Sigmoid colon (tissue), 7 donors: ENCODE measurements at places on chromosomes 3 and 15. TPM values are rescaled to one million over a fixed set of nuclear protein-coding genes. Genes with fewer than 3 reads are reported as not detected.

Gene NCEH1
- 1.6 TPM for total RNA-seq

Gene MORC1
- total RNA-seq = not detected

Gene CHSY1
- total RNA-seq = 13.6 TPM

Gene CTSH
- total RNA-seq = 37.4 TPM

Gene MKRN2OS
- not detected for total RNA-seq

Gene BFSP2
- not detected for total RNA-seq

Gene LYZL4
- total RNA-seq = not detected

Gene GRM7
- total RNA-seq = 0.71 TPM

Gene IGSF11
- 12.4 TPM for total RNA-seq

- no peak for DNase-seq
- H3K4me1 ChIP-seq = no peaks in the 10 kb centered on the region
- H3K27ac ChIP-seq = peak overlapping the region; percentile 8
- no peaks in the 10 kb centered on the region for H3K36me3 ChIP-seq
- H3K27me3 ChIP-seq = no peaks in the 10 kb centered on the region
Measured at GRCh38 chr15:57215881-57216280, 160.4 kb upstream of the CGNL1 start.

GRCh38 chr3:52461874-52462273 lies 6.5 kb downstream of the NISCH start:
- no peak for DNase-seq
- peak overlapping the region; percentile 17 for H3K27ac ChIP-seq
- no peaks in the 10 kb centered on the region for H3K27me3 ChIP-seq
- peaks cover 15% of the 10 kb centered on the region for H3K4me1 ChIP-seq

DNA sequence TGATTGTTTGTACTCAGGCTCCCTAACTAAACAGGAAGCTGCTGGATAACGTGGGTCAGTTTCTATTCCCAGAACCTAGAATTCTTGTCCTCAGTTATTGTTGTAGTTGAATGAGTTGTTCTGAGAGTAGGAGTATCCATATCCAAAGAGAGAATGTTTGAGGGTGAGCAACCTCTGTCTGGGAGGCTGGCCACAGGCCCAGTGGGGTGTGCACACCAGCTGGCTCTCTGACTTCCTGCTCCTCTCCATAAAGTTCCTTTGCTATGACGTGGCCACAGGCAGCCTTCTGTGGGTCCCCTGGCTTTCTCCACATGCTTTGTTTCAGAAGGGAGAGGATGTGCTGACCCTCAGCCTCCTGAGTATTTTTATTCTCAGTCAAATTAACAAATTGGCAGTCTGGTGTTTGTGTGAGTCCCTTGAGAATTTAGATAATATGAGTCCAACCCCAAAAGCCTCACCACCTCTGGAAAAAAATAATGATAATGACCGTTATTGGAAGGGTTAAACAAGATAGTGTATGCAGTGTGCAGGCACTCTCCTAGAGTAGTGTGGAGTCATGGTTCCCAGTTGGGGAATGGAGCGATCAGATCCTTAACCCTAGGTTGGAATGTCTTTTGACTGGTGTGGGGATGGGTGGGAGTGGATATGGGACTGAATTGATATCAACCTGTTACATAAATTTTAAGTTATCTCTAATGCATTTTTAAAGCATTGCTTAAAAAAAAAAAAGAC lies 47.6 kb upstream of the MED12L start:
- no peak overlapping the region for H3K27ac ChIP-seq
- peak; percentile 62 for DNase-seq
- no peaks in the 10 kb centered on the region for H3K27me3 ChIP-seq
- H3K4me3 ChIP-seq = no peak overlapping the region
- no peaks in the 10 kb centered on the region for H3K4me1 ChIP-seq

DNA sequence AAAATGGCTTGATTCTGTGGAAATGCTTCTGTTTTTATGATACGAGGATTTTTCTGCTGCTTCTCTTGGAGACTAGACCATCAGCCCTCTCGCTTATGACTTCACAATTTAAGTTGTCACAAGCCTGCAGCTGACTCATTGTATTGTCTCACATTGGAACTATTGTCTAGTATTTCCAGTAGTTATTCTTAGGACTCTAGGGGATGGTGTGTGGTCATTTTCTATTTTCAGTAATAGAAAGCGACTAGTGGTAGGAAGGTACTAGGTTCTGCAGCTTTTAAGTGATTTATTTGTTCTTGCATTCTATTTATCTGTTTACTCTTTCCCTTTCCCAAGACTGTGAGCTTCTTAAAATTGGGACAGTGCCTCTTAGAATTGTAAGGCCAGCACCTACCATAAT lies 66.3 kb upstream of the CRTC3 start:
- peak overlapping the region; percentile 41 for H3K27ac ChIP-seq
- H3K4me3 ChIP-seq = no peak overlapping the region
- H3K36me3 ChIP-seq = peaks cover 15% of the 10 kb centered on the region
- no peak for DNase-seq

DNA sequence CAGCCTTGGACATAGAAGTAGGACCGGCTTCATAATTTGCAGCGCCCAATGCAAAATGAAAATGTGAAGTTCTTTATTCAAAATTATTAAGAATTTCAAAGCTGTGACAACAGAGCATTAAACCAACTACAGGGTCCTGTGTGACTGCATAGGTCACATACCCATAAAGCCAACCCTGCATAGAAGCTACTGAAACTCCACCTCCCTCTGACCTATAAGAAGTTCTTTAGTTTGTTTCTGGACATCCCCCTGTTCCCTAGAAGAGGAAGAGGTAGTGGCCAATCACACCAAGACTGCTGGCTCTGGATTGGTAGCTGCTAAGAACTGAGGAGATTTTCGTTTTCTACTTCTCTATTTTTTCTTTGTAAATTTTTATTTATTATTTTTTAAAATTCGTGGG lies 9.0 kb upstream of the SELENOT start:
- H3K36me3 ChIP-seq = no peaks in the 10 kb centered on the region
- H3K4me3 ChIP-seq = no peak overlapping the region
- no peaks in the 10 kb centered on the region for H3K27me3 ChIP-seq
- H3K4me1 ChIP-seq = no peaks in the 10 kb centered on the region
- H3K27ac ChIP-seq = no peak overlapping the region
- DNase-seq = no peak

GRCh38 chr3:129107793-129108192 lies 13.8 kb downstream of the RAB43 start:
- no peaks in the 10 kb centered on the region for H3K36me3 ChIP-seq
- no peak overlapping the region for H3K27ac ChIP-seq
- H3K4me3 ChIP-seq = no peak overlapping the region
- DNase-seq = no peak
- H3K4me1 ChIP-seq = peaks cover 10% of the 10 kb centered on the region

GRCh38 chr3:26525013-26525412 lies 97.6 kb upstream of the LRRC3B start:
- no peak overlapping the region for H3K27ac ChIP-seq
- DNase-seq = no peak
- H3K4me3 ChIP-seq = no peak overlapping the region

DNA sequence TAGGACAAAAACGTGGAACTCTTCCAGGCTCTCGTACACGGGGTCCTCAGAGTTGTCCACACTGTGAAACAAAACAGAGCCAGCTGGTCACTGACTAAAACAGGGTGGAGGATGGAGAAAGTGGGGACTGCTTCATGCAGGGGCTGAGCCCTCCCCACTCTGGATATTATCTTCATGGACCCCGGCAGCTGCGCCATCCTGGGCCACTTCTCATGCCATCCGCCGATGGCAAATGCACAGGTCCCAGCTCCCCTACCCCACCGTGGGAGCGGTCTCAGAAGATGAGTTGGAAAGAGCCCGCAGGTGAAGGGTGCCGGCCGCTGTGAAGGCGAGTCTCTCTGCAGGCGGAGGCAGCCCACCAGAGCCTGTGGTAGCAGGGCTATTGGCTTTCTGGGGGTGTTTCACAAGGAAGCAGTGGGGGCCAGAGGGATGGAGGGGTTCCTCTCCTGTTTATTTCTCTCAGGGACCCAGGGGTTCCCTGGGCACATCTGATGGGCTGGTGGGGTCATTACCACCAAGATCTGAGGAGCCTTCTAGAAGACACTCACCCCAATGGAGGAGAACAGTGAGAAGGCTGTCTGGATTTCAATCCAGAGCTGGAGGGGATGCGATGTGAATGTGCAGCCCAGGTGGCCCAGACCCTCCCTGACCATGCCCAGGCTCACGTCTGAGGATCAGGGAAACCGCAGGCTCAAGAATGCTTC lies 177.3 kb downstream of the KLF13 start:
- no peaks in the 10 kb centered on the region for H3K27me3 ChIP-seq
- no peaks in the 10 kb centered on the region for H3K36me3 ChIP-seq
- no peaks in the 10 kb centered on the region for H3K4me1 ChIP-seq
- no peak overlapping the region for H3K4me3 ChIP-seq
- DNase-seq = no peak

- no peaks in the 10 kb centered on the region for H3K36me3 ChIP-seq
- no peak overlapping the region for H3K4me3 ChIP-seq
- H3K27ac ChIP-seq = no peak overlapping the region
- no peaks in the 10 kb centered on the region for H3K27me3 ChIP-seq
- H3K4me1 ChIP-seq = no peaks in the 10 kb centered on the region
Measured at GRCh38 chr3:168312984-168313383, 217.3 kb upstream of the GOLIM4 start.

DNA sequence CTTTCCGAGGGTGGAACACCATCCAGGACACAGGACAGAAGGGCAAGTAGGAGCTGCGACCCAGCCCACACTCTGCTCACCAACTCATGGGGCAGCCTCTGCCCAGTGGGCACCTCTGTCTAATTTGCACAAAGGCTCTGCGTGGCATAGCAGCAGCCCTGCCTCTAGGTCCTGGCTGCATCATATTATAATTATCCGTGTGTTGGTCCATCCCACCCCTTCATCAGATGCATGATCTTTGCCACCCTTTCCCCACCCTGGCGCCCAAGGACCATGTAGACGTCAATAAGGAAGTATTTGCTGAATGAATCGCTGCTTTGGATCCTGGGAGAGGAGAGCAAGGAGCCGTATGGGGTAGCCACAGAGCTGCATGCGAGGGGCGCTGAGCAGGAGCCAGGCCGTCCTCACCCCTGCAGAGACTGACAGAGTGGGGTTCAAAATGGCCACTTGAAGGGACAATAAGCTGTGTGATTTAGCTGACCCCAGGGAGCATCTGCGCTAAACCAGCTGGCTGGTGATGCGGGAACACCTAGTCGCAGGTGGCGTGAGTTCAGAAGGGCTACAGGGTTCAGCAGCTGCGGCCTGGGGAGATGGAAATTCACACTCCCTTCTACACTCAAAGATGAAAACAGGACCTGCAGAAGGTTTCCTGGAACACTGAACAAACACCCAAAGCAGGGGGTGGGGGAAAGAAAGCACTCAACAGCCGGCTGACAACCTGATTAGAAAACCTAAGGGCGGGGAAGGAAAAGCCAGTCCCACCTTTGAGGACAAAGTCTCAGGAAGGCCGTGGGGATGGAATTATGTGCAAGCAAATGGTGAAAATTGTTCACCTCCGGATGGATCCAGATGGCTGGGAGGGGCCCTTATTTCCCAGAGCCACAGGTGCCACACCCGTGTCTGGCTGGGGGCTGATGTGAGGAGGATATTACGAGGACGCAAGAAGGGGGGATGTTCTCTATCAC lies 6.4 kb downstream of the MGLL start:
- peaks cover 15% of the 10 kb centered on the region for H3K4me1 ChIP-seq
- no peak for DNase-seq
- H3K27me3 ChIP-seq = no peaks in the 10 kb centered on the region

GRCh38 chr3:62361261-62361660 lies 12.1 kb downstream of the FEZF2 start:
- no peak overlapping the region for H3K27ac ChIP-seq
- no peaks in the 10 kb centered on the region for H3K4me1 ChIP-seq
- H3K36me3 ChIP-seq = no peaks in the 10 kb centered on the region

- no peaks in the 10 kb centered on the region for H3K4me1 ChIP-seq
- H3K4me3 ChIP-seq = no peak overlapping the region
- no peaks in the 10 kb centered on the region for H3K27me3 ChIP-seq
- peaks cover 10% of the 10 kb centered on the region for H3K36me3 ChIP-seq
- no peak for DNase-seq
Measured at GRCh38 chr3:179402963-179403362, 48.3 kb downstream of the GNB4 start.

- H3K27me3 ChIP-seq = peaks cover 27% of the 10 kb centered on the region
- peak; percentile 79 for DNase-seq
- H3K4me1 ChIP-seq = no peaks in the 10 kb centered on the region
- no peaks in the 10 kb centered on the region for H3K36me3 ChIP-seq
Measured at GRCh38 chr15:101320501-101321052, 25.5 kb upstream of the SNRPA1 start.

DNA sequence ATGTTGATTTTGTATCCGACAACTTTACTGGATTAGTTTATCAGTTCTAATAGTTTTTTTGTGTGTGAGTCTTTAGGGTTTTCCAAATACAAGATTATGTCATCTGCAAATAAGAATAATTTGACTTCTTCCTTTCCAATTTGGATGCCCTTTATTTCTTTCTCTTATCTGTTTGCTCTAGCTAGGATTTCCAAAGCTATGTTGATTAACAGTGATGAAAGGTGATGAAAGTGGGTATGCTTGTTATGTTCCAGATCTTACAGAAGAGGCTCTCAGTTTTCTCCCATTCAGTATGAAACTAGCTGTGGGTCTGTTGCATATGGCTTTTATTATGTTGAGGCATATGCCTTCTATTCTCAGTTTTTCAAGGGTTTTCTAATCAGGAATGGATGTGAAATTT lies 56.4 kb upstream of the CHRNB4 start:
- no peaks in the 10 kb centered on the region for H3K36me3 ChIP-seq
- H3K27ac ChIP-seq = no peak overlapping the region
- H3K4me1 ChIP-seq = no peaks in the 10 kb centered on the region
- H3K27me3 ChIP-seq = no peaks in the 10 kb centered on the region
- DNase-seq = no peak

DNA sequence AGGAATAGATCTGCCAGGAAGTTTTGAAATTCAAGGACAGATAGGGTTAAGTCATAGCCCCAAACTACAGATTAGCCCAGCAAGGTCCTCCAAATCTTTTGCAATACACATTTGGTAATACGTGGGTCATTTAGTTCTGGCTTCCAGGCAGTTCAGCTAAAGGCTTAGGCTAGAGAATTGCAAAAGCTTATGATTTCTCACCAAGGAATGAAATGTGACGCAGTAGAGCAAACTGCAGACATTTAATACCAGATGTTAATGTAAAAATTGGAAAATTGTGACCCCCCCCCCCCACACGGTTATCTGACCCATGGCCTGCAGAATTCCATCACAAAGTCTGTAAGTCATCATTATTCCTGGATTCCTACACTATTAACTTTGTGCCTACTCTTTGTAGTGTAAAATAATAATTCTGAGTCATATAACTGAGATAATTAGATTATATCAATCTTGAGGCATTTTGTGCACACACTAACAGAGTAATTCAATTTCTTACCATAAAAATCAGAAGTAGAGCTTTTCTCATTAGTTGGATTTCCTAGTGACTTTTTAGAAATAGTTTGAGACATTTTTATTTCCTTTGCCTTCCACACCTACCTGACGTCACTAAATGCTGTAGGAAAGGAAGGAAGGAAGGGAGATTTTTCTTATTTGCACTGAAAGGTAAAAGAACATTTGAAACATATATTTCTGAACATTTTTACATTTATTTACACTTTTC lies 235.2 kb downstream of the DTWD1 start:
- no peaks in the 10 kb centered on the region for H3K27me3 ChIP-seq
- H3K4me1 ChIP-seq = no peaks in the 10 kb centered on the region
- H3K27ac ChIP-seq = peak overlapping the region; percentile 19

- no peak for DNase-seq
- no peak overlapping the region for H3K27ac ChIP-seq
- H3K4me1 ChIP-seq = no peaks in the 10 kb centered on the region
Measured at GRCh38 chr3:193194371-193194770, 46.7 kb upstream of the PLAAT1 start.
